ENCODE measurements at places on chromosomes 13 and 19.

- DNase-seq: no peak
Observed at GRCh38 chr19:50313812-50314536, 15.2 kb downstream of the KCNC3 start.

GRCh38 chr13:50228527-50228926 lies 213.3 kb downstream of the KCNRG start:
- DNase-seq: no peak

GRCh38 chr19:42078538-42079275 lies 2.7 kb downstream of the ZNF574 start:
- DNase-seq: no peak

- peak; percentile 65 for DNase-seq
Observed at GRCh38 chr19:38142176-38143035, 81.6 kb downstream of the DPF1 start.

DNA sequence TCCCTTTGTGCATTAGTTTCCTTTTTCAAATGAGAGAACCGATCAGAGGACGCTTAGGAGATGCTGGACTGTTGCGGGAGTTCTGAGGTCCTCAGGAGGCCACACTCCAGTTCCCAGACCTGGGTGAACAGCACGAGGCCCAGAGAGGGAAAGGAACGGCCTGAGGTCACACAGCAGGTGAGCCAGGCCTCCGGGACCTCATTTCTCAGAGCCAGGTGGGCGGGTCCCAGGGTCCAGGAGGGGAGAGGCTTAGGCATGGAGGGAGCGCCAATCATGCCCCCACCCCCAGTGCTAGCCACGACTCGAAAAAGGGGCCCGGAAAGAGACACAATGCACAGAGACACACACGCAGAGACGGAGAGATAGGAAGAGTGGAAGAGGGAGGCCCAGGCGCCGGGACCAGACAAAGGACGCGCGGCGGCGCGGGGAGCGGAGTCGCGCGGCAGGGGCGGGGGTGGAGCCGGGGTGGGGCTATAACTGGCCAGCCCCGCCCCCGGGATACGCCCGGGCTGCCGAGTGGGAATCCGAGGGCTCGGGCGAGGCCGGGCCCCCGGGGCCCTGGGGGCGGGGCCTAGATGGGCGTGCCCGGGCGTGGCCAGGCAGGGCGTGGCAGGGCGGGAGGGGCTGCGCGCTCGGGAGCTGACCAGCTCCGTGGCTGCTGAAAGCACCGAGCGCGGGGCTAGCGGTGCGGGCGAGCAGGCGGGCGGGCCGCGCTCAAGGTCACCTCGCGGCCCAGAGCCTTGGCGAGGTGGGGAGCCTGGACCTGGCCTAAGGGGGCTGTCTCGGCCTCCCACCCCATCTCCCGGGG lies 1.6 kb downstream of the ELAVL3 start:
- no peak for DNase-seq

DNA sequence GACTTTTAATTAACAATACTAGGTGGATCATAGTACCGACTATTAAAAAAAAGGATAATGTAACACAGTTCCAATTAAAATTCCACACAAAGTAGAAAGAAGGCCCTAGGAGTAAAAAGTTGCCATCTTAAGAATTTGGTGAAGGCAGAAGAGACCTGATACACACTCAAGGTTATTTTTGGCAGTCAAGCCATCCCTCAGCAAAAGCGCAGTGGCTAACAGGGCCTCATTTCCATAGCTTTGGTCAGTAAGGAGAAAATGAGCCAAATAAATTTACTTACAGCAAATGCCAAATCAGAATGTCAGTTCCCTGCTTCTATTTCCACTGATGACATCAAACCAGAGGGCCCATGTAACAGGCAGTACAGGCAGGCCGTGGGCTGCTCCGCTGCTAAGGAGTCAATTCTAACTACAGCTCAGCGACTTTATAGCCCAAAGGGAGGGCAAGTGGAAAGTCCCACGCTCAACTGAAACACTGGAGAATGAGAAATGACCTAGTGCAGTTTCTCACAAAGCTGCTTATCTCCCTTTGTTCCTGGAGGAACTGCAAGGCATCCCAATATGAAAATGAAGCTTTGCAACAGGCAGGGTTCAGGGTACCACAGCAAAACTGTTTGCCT lies 6.3 kb downstream of the ARGLU1 start:
- no peak for DNase-seq

DNA sequence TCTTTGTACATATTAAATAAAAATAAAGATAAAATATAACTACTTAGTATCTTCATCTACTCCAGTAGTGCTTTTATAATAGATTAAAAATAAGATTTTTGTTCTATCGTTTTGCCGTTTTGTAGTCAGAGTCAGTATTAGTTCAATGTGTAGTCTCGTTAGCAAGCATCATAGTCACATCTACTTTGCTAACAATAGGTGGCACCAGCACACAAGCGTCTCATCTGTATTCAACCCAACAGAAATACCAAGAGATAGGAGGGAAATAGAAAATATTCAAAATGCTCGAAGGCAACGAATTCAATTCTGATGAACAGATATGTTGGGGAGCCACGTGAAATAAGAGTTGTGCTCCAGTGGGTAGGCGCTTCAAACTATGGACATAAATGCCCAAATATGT lies 21.4 kb upstream of the MICU2 start:
- DNase-seq: peak; percentile 41

DNA sequence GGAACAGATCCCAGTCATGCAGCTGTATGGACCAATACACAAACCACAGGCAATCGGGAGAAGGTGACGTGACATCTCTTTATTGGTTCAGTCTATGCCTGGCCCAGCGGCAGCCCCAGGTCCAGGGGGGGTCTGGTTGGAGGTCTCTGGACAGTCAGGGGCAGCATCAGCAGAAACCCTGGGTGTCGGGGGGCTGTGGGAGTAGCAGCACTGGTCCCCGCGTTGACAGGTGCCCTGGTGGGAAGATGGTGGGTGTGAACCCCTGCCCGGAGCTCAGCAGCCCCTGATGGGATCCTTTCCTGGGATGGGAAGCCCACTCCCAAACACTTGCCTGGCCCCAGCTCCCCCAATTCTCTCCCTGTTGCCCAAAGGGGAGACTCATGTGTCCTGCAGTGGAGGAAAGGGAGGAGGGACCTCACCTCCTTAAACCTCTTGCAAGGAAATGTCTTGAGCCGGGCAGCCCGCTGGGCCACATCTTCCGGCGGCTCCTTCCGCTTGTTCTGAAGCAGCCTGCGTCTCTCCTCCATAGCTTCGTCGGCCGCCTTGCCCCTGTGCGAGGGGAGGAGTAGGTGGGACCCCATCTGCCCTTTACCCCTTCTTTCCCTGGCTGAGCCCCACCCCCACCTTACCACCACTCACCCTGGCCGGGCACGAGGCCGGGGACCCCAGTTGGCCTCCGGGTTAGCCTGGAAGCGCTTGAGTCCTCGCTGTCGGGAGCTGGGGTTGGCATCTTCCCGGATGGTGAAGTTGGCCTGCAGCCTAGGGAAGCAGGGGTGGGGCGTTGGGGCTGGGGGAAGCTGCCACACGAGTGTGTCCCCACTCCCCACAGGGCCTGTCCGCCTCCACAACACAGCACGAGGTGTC lies 2.4 kb upstream of the LYL1 start:
- DNase-seq: no peak

- no peak for DNase-seq
Observed at GRCh38 chr13:63455938-63456337, 2040.3 kb upstream of the PCDH20 start.

- DNase-seq: no peak
Observed at GRCh38 chr19:13382633-13382938, 123.7 kb downstream of the CACNA1A start.

- DNase-seq: no peak
Observed at GRCh38 chr19:16593181-16593580, 21.0 kb upstream of the SLC35E1 start.

DNA sequence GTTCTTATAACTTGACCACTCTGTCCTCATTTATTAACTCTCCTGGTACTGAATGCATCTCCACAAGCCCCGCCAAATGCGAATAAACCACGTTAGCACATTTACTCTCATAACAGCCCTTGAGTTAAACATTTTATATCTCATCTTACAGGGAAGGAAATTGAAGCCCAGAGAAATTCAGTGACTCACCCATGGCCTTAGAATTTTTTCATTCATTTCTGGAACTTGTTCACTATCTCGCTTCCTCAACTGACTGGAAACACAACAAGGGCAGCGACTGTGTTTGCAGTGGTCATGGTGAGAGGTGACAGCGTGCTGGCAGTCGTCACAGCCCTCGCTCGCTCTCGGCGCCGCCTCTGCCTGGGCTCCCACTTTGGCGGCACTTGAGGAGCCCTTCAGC lies 39.5 kb downstream of the SERP2 start:
- DNase-seq: no peak

DNA sequence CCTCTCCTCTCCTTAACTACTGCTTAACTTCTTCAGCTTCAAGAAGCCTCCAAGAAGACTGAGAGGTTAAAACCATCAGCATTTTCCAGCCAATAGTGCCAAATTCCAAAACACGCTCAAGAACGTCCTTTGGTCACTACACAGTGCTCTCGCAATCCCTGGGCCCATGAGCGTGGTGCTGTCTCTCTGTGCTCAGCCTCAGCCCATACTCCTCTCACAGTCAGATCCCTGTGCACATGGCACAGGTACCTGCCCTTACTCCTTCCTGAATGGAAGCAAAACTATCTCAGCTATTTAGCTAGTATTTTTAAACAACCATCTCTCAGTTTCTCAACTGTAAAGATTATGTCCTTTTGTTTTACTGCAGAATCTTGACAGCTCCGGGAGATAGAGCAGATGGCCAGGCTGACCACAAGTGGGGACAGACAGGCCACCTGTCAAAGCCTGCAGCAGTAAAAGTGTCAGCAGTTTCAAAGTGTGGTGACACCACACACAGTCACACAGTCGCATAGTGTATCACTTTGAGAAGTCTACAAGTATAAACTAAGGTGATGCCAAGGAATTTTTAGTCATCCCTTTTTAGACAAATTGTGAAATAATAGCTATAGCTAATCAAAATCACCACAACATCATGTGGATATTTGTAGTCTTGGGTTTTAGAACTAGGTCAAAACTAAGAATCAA lies 35.7 kb downstream of the DZIP1 start:
- DNase-seq: no peak

DNA sequence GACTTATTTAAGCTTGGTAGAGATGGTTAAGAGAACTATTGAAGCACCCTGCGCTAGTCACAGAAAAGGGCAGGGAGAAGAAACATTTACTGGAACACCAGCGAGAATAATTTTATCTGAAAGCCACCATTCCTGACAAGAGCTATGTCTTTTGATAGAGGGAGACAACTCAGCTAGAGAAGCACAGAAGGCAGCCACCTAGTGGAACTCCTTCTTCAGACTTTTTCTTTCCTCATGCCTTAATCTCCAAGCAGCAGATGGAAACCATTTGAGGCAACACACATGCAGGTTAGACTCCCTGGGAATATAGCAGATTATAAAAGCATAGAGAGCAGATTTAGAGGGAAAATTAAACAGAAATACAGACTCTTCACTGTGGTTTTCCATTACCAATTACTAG lies 813.4 kb downstream of the SLITRK6 start:
- DNase-seq: no peak

DNA sequence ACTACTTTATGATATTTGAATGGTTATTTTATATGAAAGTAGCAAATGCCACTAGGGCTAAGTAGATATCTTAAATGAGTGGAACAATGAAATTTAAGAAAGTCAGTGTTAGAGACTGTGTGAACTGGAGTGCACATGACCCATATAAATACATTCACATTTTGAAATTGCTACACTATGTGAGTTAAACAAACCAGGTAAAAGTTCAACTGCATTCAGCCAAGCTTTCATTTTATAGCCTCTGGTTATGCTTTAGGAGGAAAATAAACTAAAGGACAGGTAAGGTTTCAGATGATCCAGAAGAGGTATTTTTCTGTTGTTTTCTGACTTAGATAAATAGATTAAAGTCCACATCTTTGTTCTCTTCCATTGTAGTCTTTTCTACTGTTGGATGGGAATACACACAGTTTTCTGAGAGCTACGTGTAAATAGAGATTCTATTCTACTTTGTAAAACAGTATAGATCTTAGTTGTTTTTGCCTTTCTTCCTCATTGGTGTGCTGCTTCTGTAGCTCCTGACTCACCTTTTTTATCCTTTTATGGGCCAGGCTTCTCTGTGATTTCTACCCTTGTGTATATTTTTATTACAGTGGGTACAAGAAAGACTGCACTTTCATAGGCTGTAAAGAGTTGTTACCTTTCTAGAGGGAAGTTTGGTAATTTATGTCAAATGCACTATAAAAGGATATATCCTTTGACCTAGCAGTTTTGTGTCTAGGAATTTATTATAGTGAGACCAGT lies 54.6 kb upstream of the KCTD4 start:
- no peak for DNase-seq
